Memory B cell (primary cell): ENCODE measurements at places on chromosomes 2 and 18.

GRCh38 chr2:84388921-84389490, 70.1 kb downstream of the SUCLG1 start:
- no peak overlapping the region for H3K4me3 ChIP-seq
- no peaks in the 10 kb centered on the region for H3K4me1 ChIP-seq
- H3K36me3 ChIP-seq, result peaks cover 1% of the 10 kb centered on the region
- H3K27ac ChIP-seq, result no peak overlapping the region
- DNase-seq, result no peak

GRCh38 chr2:6069381-6069780, 377.2 kb downstream of the SOX11 start:
- H3K4me1 ChIP-seq, result peaks cover 2% of the 10 kb centered on the region
- no peak for DNase-seq
- no peaks in the 10 kb centered on the region for H3K36me3 ChIP-seq
- no peaks in the 10 kb centered on the region for H3K27me3 ChIP-seq
- no peak overlapping the region for H3K4me3 ChIP-seq
- no peak overlapping the region for H3K27ac ChIP-seq

GRCh38 chr2:143890798-143891197, 629.1 kb downstream of the ZEB2 start:
- DNase-seq, result no peak
- H3K27ac ChIP-seq, result no peak overlapping the region
- H3K4me1 ChIP-seq, result no peaks in the 10 kb centered on the region
- no peaks in the 10 kb centered on the region for H3K27me3 ChIP-seq
- H3K4me3 ChIP-seq, result no peak overlapping the region
- no peaks in the 10 kb centered on the region for H3K36me3 ChIP-seq

GRCh38 chr2:10214179-10214578, 88.5 kb upstream of the HPCAL1 start:
- H3K4me1 ChIP-seq, result peaks cover 3% of the 10 kb centered on the region
- H3K27ac ChIP-seq, result peak overlapping the region; percentile 49
- H3K27me3 ChIP-seq, result no peaks in the 10 kb centered on the region

DNA sequence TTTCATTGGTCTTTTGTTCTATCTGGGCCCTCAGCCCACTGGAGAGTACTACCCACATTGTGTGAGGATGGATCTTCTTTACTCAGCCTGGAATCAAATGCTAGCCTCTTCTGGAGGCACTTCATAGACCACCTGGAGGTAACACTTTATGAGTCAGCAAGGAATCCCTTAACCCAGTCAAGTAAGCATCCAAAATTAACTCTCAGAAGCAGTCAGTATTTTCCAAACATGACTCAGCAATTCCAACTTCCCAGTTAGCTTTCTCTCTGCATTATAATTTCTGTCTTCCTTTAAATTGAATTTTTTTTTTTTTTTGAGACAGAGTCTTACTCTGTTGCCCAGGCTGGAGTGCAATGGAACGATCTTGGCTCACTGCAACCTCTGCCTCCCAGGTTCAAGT, 142.7 kb downstream of the ACKR3 start:
- H3K4me3 ChIP-seq, result no peak overlapping the region
- H3K4me1 ChIP-seq, result no peaks in the 10 kb centered on the region
- DNase-seq, result no peak
- peaks cover 12% of the 10 kb centered on the region for H3K27me3 ChIP-seq

GRCh38 chr2:63488118-63488713, 100.1 kb downstream of the WDPCP start:
- no peaks in the 10 kb centered on the region for H3K4me1 ChIP-seq
- no peak overlapping the region for H3K4me3 ChIP-seq
- H3K27ac ChIP-seq, result no peak overlapping the region
- peaks cover 15% of the 10 kb centered on the region for H3K36me3 ChIP-seq
- no peak for DNase-seq
